Activated naive CD8-positive, alpha-beta T cell treated with anti-CD3 and anti-CD28 coated beads for 36 hours (primary cell): ENCODE measurements at places on chromosomes 5 and 9. TPM values are rescaled to one million over a fixed set of nuclear protein-coding genes. Genes with fewer than 3 reads are reported as not detected.

Gene GABRA6
- not detected for total RNA-seq

Gene CCDC192
- total RNA-seq, result not detected

Gene RNF14
- 44.9 TPM for total RNA-seq

Gene PCDHB4
- total RNA-seq, result not detected

Gene SPINK4
- not detected for total RNA-seq

Gene DRD1
- not detected for total RNA-seq

Gene GABRA1
- not detected for total RNA-seq

Gene ZNF883
- 1.9 TPM for total RNA-seq

Gene HTR4
- total RNA-seq, result not detected

Gene GRIN1
- total RNA-seq, result not detected

Gene PCDHB6
- not detected for total RNA-seq

Gene CSF2
- 103 TPM for total RNA-seq

Gene C9orf50
- total RNA-seq, result not detected

Gene PAEP
- not detected for total RNA-seq

Gene TMEM38B
- 17.8 TPM for total RNA-seq

Gene LCNL1
- total RNA-seq, result not detected

Gene IL9
- not detected for total RNA-seq

Gene SHLD3
- 7.3 TPM for total RNA-seq

Gene TRPM6
- total RNA-seq, result not detected

Gene C1QTNF2
- total RNA-seq, result not detected

Gene IER5L
- 1.2 TPM for total RNA-seq

Gene SPAAR
- not detected for total RNA-seq

Gene SH2D3C
- 21.5 TPM for total RNA-seq

Gene GFI1B
- not detected for total RNA-seq

Gene OLFML2A
- not detected for total RNA-seq

Gene SLC34A3
- not detected for total RNA-seq

Gene IL4
- not detected for total RNA-seq

Gene TRIM36
- 0.19 TPM for total RNA-seq

Gene PAPPA
- total RNA-seq, result not detected

Gene TEX48
- total RNA-seq, result 0.70 TPM

Gene PCDHB14
- not detected for total RNA-seq

Gene PCDHA1
- total RNA-seq, result not detected

Gene LPAR1
- not detected for total RNA-seq

Gene PCDHGA3
- not detected for total RNA-seq

Gene DPYSL3
- total RNA-seq, result 0.41 TPM

Gene CSF1R
- not detected for total RNA-seq

Gene DOCK2
- total RNA-seq, result 149 TPM

Gene ROPN1L
- total RNA-seq, result not detected

Gene DMRTA1
- not detected for total RNA-seq

Gene NTRK2
- 0.02 TPM for total RNA-seq

Gene ROR2
- total RNA-seq, result not detected

Gene MARVELD2
- total RNA-seq, result 0.31 TPM

Gene PKD2L2
- total RNA-seq, result not detected

Gene PDE8B
- total RNA-seq, result 0.16 TPM

Gene DYNC2I2
- 38.1 TPM for total RNA-seq

Gene MRRF
- 84.0 TPM for total RNA-seq

Gene CCIN
- not detected for total RNA-seq

Gene ADAMTS6
- 1.5 TPM for total RNA-seq

Gene QRFP
- total RNA-seq, result not detected

Gene UTP15
- 57.7 TPM for total RNA-seq

Gene CCDC69
- total RNA-seq, result 27.5 TPM

Gene GLRX
- total RNA-seq, result 26.4 TPM

Gene TTC39B
- 17.3 TPM for total RNA-seq

Gene CCL28
- total RNA-seq, result 13.4 TPM
